ENCODE measurements at places on chromosomes 13 and 19.

DNA sequence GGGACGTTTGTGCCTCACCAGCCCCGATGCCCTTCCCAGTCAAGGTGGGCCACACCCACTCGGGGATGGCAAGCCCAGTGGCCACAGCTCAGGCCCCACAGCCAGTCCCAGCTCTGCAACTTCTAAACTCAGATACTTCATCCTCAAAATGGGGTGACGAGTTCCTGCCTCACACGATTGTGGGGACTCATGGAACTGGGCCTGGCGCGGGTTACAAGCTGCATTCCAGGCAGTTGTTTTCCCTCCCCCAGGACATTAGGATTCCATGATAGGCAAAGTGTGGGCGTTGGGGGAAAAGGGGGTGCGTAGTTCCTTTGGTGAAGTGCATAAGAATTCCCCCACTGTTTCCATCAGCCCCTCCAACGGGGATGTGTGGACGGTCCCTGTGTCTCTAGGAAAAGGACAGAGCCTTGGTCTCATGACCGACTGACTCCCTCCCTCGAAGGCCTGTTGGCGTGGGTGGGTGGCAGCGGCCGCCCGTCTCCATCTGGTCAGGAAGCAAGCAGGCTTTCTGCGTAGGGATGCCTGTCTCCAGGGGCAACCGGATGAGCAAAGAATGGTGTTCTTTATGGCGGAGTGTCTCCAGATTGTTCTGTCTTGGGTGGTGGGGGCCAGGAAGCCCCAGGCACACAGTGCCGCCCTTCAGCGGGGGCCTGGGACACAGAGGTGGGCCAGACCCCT lies 21.1 kb upstream of the NPAS1 start:
- no peak for DNase-seq

- DNase-seq = no peak
Measured at GRCh38 chr19:8880868-8881488, 48.8 kb downstream of the MBD3L1 start.

- no peak for DNase-seq
Measured at GRCh38 chr13:99308471-99309087, 1.4 kb upstream of the GPR183 start.

DNA sequence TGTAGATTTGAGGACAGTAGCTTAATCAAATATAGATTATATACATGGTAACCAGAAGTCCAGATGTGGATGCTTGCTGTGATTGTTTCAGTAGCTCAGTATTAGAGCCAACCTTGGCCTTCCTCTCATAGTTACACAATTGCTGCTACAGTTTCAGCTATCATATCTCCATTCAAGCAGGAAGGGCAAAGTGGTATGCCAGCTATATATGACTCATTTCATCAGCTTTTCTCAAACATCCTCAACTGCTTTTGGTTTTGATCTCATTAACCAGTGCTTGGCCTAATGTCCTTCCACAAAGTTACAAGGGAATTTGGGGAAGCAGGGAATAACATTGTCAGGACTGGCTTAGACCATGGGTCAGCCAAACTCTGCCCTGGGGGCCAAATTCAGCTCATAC lies 73.0 kb upstream of the MAB21L1 start:
- peak; percentile 34 for DNase-seq

- DNase-seq = no peak
Measured at GRCh38 chr19:31444931-31445330, 95.7 kb upstream of the TSHZ3 start.

GRCh38 chr13:105599477-105600037 lies 935.9 kb downstream of the EFNB2 start:
- DNase-seq = no peak

GRCh38 chr13:37202264-37202663 lies 96.8 kb upstream of the CSNK1A1L start:
- no peak for DNase-seq

DNA sequence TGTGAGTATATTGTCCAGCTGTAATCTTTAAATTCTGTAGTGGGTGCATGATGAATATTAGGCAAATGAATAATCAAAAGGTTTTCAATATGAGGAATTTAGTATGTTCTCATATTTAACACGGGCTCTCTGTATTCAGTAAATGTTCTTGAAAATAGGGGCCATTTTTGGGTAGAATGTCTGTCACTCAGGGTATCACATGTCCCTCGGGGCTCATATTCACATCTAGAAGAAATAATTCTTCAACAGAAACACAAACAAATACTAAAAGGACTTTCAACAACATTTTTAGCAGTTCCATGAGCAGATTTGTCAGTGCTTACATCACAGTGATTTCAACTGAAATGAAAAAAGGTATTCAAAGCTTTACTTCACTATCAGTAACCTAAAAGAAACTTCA lies 1388.4 kb upstream of the MIR17HG start:
- no peak for DNase-seq

DNA sequence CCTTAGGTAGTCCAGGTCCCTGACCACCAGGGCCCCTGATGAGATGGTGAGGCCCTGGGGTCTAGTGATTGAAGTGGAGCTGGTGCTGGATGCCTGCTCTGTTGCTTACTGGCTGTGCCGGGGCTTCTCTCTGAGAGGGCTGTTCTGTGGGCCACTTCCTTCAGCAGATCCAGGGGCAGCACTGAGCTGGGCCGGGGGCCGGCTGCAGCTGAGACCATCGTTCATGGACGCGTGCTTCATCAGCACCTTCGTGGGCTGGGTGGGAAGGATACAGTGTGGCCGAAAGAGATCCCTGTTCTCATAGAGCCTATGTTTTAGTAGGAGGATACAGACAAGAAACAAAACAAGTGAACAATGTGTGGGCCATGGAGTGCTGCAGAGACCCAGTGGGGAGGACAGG lies 33.2 kb upstream of the TEX29 start:
- DNase-seq = no peak

- no peak for DNase-seq
Measured at GRCh38 chr13:23690668-23691067, 120.5 kb downstream of the TNFRSF19 start.

GRCh38 chr13:29005035-29005762 lies 185.1 kb downstream of the MTUS2 start:
- DNase-seq = no peak

- DNase-seq = no peak
Measured at GRCh38 chr19:45254044-45254531, 3.0 kb downstream of the MARK4 start.

- peak; percentile 31 for DNase-seq
Measured at GRCh38 chr19:3184847-3185460, 776 bp upstream of the NCLN start.

DNA sequence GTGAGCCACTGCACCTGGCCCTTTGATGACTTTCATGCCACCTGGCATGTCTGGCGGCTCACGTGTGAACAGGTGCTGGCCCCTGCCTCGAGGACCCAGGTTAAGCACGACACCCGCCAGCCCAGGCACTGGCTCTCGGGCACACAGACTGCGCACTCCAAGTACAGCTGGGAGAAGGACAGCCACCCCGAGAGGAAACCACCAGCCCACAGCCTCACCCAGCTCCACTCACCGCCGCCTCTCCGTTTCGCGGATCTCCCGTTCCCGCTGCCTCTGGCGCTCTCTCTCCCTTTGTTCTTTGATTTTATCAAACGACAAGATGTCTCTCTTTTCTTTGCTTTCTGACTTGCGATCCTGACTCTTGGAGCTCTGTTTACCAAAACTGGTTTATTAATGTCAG lies 27.4 kb upstream of the TINCR start:
- DNase-seq = no peak

DNA sequence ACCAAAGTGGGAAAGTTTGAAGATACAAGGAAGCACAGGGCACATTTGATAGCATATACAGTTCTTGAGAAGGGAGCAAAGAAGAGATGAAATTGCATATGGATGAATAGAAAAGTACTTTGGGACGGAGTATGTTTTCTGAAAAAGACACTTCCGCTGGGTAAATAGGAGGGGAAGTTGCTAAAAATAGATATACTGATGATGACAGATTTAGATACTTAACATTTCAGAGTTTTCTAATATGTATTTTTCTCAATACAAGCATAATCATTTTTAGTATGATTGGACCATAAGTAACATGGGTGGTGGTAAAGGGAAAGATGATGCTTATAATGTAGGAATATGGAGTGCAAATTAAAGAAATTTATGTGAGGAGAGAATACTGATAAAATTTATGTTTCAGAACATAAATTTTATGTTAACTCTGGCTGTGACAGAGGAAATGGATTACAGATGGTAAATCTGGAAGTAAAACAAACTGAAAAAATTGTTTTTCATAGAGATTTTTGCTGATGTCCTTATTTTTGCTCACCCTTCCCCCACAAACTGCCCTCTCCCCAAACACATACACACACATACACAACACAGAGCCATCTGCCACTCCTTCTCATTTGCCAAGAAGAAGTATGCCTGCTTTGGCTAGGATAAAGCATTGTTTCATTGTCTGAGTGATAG lies 583.9 kb upstream of the MIR17HG start:
- DNase-seq = no peak

DNA sequence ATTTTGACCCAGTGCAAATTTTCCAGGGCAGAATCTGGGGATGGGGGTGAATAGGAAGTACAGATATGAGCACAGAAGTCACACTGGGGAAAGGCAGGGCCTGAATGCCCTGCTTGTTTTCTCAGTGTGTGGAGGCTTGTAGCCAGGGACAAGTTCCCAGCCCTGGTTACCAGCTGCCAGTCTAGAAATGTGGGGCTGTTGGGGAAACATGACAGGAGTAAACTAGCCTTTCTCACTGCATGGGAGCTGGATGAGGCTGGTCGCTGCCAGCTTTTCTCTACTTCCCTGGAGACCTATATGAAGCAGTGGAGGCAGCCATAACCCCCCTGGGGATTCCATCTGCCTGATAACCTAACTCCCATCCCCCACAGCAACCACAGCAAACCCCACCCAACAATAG lies 2267.7 kb downstream of the PCDH9 start:
- no peak for DNase-seq

GRCh38 chr19:45547965-45548609 lies 36.5 kb downstream of the OPA3 start:
- peak; percentile 94 for DNase-seq

- DNase-seq = no peak
Measured at GRCh38 chr19:45305421-45305820, 17.3 kb downstream of the CKM start.

- DNase-seq = no peak
Measured at GRCh38 chr13:20222553-20222952, 9.6 kb downstream of the GJB6 start.

- no peak for DNase-seq
Measured at GRCh38 chr19:2171349-2172145, 7.8 kb downstream of the DOT1L start.
